ENCODE measurements at places on chromosomes 4 and X.

DNA sequence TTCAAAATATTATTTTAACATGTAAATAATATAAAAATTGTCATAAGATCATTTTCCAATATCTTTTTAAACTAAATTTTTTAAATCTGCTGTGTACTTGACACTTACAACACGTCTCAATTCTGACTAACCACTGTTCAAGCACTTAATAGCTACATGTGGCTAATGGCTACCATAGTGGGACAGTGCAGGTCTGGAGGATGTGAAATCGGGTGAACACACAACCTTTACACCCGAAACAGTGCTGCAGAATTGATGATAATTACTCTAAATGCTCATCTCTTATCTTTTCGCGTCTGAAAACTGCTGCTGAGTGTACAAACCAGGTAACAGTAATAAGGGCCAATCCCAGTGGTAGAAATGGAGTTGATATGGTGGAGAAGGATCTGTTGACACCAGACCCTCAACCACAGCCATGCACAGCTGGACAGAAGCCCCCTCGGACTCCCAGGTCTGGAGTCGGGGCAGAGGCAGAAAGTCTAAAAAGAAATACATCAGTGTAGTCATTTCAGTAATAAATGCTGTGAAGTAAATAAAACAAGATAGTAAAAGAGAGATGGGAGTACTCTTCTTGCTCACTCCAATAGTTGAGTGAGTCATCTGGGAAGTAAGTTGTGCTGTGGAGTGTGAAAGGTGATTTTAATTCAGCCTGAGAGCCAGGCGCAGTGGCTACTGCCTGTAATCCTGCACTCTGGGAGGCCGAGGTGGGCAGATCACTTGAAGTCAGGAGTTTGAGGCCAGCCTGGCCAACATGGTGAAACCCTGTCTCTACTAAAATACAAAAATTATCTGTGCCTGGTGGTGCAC lies 150.0 kb downstream of the CBR4 start:
- no peak for DNase-seq

- DNase-seq, result no peak
These were observed 154.4 kb upstream of the KLF3 start for GRCh38 chr4:38509551-38509950.

DNA sequence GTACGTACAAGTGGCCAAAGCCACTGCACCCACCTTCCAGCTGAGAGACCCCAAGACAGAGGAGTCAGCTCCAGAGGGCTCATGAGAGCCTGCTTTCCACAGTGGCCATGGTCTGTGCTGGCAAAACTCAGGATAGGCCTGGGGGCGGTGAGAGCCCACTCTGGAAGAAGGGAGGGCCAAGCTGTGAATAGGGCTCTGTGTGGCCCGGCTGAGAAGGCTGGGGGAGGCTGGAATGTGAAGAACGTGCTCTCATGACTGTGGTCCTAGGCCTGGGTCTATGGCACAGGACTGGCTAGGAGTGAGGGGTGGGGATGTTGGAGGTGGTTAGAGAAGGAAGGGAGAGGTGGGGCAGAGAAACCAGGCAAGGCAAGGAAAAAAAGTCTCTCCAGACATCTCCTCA lies 13.3 kb downstream of the STARD8 start:
- DNase-seq, result no peak

DNA sequence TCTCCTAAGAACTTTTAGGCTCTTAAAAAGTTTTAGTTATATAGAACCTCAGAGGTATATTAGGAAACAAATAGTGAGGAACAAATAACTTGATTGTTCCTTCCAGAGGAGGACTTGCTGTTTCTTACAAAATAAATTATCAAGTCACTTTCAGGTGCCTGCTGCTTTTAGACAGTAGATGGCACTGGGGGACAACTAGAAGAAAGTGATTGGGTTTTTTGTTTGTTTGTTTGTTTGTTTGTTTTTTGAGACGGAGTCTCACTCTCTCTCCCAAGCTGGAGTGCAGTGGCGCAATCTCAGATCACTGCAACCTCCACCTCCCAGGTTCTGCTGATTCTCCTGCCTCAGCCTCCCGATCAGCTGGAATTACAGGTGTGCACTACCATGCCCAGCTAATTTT lies 35.4 kb upstream of the CDKL5 start:
- no peak for DNase-seq

DNA sequence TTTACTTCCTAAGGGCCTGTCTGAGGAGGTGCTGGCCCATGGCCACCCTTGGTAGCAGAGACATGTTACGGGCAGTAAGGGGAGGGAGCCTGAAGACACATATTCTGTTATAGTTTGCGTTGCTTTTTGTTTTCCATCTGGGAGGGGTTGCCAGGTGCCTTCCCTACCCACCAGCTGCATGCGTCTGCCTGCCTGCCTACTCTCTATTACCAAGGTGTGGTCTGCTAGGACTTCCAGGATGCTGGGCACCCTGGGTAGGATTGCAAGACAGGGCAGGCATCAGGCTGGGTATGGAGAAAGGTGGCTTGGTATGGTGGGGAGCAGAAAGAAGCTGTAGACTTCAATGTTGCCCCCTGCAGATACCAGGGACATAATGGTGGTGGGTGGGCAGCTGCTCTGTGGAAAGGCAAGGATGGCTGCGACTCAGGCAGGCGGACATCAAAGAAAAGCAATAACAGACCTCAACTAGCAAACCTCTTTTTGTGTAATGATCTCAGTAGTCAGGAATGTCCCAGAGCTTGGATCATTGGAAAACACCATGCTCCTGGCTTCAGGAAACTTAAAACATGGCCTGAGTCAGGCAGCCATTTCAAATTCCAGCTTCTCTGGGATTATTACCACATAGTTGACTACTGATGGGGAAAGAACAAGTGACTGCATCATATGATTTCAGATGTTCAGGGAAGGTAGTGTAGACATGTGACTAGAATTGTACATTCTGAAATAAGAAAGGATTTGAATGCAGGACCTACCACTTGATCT lies 67.8 kb downstream of the HOPX start:
- DNase-seq, result no peak

DNA sequence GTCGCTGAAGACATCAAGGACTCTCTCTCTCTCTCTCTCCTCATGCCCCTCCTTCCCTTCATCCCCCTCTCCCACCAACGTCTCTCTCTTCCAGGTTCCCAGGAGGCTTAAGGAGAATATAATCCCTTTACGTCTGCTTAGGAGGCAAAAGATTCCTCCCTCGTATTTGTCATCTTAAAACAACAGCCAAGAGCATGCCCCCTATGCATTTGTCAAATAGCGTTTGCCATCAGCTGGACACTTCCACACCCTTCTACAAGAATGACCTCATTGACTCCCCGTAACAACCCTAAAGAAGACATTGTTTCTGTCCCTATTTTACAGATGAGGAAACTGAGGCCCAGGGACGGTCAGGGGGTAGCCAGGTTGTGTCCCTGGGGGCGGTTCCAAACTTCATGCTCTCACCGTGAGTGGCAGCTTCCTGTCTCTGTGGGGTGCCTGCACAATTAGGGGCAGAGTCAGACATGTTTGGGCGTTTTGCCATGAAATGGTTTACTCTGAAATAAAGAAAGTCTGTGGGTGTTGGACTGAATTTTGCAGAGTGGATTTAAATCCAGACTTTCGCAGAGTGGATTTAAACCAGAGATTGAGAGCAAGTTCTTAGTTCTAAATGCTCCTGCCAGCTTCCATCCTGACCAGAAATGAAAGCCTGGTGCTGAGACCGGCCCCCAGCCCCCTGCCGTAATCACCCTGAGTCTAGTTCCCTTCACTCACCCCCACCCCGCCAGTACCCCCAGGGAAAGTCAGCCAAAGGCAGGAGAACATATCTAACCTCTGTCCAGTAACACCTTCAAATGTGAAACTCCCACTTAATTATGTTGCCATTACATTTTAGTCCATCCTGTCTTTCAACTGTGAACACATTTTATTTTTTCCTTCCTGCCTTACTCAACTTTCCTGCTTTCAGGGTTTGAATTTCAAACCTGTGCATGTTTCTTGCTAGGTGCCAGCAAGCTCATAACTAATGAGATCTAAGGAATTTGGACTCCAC lies 44.3 kb upstream of the TBL1X start:
- DNase-seq, result peak; percentile 48

DNA sequence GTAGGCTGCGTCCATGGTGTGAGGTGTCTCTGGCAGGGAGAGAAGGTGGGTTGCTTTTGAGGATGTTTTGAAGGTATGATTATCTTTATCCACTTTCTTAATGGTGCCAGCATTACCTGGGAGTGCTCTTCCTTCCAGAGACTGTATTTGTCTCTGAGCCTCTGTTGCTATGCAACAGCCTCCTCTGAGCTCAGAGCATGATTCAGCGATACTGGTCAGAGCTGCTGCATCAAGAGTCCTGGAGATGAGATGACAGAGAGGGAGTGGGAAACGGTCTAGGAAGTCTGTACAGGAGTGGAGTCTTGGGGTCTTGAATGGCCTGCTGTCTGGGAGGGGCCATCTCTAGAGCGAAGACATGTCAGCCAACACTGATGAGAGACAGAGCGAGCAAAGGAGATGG lies 104.4 kb upstream of the RAB40AL start:
- no peak for DNase-seq

GRCh38 chrX:72048510-72049455 lies 82.9 kb downstream of the RTL5 start:
- peak; percentile 1 for DNase-seq

DNA sequence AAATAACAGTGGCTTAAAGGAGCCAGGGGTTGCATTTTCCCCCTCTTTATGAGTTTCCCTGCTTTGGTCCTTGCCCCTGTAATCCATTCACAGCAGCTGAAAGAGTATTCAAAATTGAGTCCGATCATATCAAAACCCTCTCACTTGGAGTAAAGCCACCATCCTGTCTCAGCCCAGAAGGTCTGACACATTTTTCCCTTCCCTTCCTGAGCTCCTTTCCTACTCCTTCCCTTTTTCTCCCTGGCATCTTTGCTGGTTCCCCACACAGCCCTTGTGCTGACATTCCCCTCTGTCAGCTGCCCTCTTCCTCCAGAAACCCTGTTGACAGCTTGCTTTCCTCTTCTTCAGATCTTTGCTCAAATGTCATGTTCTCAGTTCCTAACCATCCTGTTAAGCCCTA lies 295.6 kb downstream of the EVC2 start:
- no peak for DNase-seq
